Stimulated activated CD4-positive, alpha-beta T cell treated with anti-CD3 and anti-CD28 coated beads, Interleukin-1b, Interleukin-23, amount 100 ng/mL, for 1 hour (primary cell): ENCODE measurements at places on chromosomes 6 and 20.

DNA sequence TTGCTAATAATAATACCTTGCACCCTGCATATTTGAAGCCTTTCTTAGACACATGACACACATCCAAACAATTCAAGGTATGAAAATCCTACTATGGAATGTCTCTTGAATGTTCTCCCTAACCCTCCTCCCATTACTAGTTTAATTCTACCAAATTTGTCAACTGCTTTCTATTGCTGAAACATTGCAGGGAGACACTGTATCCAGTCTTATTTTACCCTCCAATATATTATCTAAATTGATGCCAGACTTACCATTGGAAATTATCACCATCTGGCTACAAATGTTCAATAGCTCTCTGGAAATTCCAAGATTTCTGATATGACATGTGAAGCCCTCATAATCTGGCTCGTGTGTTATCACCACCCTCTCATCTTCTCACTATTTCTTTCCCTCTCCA, 1027.3 kb upstream of the CITED2 start:
- no peak for DNase-seq

- no peak for DNase-seq
These were observed 207.4 kb downstream of the BMP2 start for GRCh38 chr20:6974838-6975237.

DNA sequence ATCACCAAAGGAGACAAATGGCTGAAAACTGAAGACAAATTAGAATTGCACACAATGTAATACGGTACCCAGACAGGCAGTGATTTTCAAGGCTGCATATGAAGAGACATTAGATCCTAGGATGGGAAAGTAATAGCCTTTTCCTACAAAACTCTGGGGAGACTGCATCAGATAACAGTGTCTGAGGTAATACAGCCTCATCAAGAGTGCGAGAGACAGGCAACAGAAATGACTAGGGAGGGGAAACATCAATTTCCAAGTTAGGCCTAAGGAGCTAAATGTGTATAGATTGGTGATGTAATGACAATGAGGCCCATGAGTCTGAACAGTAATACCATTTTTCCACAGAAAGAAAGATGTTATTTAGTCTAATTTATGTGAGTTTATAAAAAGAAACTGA, 200.3 kb downstream of the HTR1B start:
- no peak for DNase-seq

- DNase-seq, result no peak
These were observed 169.5 kb downstream of the SLC24A3 start for GRCh38 chr20:19381947-19382346.

DNA sequence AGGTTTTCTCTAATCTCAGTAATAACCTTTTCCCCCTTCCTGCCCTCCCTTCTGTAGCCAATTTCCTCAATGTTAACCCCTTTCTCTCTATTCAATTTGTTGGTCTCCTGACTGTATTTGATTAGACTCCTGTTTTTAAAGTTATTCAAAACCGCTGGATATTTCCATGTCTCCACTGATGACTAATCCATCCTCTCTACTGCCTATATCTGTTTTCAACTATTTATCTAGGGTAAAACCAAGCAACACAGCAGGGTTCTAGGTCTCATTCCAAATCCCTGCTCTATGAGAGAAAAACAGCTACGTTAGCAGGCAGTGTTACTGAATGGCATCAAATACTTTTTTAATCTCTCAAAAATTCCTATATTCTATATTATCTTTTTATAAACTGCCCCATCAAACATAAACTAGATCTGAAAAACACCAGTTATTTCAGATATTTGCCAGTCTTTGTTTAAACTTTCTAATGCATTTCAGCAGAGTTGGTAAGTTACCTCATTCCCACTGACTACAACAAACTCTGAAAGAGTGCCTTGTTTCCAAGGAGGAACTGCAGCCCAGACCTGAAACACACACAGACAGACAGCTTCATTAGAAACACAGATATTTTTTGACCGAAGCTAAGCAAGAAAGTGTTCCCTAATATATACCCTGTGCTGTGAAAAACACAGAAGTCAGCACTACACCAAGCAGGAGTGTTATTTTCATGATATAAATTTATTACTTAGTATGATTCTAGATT, 8.2 kb downstream of the RTN4IP1 start:
- DNase-seq, result no peak

GRCh38 chr6:143561105-143561704, 49.7 kb upstream of the FUCA2 start:
- DNase-seq, result no peak

- no peak for DNase-seq
These were observed 185.5 kb downstream of the PREX1 start for GRCh38 chr20:48642105-48642880.

DNA sequence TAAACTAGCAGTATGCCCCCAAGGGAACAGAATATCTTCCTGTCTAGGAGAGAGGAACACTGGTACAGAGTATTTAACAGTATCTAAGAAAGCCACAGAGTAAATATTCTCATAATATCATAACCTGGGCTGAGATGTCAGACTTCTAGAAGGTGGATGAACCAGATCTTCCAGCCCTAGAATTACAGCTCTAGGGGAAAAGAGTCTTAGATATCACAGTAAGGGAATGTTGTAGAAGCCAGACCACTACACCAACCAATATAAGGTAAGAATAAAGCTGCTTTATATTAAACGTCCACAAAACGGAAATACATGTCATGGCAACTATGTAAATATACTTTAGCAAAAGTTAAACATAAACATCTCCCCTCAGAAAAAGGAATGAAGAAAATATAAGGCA, 12.4 kb downstream of the SERINC1 start:
- DNase-seq, result no peak

DNA sequence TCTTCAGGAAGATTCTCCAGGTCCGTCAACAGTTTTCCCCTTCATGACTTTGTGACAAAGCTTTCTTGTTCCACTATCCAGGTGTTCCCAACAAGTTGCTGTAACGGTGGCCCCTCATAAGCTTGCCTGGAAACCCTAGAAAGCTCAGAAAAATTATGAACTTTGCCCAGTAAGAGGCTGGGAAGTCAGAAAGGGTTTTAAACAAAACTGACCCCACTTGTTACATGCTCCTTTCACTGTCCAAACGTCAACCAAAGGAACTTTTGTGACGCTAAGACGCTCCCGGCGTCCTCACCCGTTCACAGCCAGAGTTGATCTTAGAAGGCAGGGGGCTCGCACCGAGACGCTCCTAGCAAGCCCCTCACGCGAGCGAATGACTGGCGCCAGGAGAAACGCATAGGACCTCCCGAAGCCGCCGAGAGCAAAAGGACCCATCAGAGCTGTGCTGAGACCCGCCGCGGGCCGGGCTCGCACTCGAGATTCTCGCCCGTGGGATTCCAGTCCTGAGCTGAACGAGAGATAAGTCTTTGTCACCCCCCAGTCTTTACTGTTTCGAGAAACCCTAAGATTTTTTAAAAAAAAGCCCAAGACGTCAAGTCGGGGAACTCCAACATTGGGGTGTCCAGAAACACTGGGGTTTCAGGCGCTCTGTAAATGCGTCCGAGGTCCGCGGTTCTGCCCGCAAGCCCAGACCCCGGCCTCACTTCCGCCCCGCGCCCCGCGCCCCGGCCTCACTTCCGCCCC, 544 bp upstream of the ACAT2 start:
- DNase-seq, result no peak

- no peak for DNase-seq
These were observed 19.6 kb downstream of the TFAP2A start for GRCh38 chr6:10395171-10395703.

DNA sequence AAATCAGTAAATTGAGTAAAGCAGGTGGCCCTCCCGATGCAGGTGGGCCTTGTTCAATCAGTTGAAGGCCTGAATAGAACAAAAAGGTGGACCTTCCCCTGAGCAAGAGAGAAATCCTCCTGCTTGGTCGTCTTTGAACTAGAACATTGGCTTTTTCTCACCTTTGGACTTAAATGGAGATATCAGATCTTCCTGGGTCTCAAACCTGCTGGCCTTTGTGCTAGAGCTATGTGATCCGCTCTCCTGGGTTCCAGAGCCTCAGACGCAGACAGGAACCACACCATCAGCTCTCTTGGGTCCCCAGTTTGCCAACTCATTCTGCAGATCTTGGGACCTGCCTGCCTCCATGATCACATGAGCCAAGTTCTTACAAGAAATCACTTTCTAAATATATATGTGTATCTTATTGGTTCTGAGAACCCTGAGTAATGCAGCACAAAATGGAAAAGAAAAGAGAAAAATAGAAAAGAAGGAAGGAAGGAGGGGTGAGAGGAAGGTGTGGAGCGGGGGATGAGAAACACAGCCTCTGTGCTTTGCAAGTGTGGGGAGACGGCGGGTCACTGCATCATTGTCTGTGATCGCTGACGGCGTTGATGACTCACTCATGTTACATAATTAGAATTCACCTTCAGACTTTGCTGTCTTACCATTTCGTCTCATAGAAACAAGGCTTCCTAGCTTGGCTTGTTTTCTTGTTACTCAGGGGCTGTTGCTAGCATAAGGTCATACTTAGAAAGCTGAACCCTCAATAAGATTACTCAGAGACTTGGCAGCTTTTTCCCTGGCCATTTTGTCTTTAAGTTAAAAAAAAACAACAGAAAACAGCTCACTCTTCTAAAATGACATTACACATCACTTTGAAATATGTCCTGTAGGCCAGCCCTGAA, 85.7 kb upstream of the NEDD9 start:
- peak; percentile 42 for DNase-seq

GRCh38 chr6:169188051-169188470, 65.6 kb downstream of the THBS2 start:
- no peak for DNase-seq

DNA sequence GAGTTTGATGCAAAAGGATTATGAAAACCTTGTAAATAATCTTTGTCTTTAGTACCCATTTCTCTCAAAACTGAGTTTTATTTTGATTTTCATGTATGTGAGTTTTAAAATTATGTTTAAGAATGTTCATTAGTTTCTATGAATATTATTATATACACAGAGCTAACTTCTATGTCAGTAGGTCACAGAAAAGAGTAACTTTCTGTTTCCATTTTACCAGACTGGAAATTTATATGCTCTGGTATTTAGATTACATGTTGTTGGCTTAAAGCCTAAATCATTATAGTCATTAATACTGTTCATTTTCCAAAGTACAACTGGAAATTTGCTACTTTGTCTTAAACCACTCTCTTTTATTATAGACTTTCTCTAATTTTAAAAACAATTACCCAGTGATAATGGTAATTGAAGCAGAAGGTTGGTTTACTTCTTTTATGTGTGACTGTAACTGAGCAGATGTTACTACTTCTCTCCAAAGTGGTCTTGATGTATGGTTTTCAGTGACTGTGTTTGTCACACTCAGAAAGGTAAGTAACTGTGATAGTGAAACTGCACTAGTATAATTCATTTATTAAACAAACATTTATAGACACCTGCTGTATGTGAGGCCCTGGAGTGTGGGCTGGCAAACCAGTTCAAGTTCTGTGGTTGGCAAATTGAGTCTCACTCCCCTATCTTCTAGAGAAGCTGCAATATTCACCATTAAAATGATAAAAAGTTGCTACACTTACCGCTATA, 13.2 kb downstream of the CRYBG1 start:
- no peak for DNase-seq

DNA sequence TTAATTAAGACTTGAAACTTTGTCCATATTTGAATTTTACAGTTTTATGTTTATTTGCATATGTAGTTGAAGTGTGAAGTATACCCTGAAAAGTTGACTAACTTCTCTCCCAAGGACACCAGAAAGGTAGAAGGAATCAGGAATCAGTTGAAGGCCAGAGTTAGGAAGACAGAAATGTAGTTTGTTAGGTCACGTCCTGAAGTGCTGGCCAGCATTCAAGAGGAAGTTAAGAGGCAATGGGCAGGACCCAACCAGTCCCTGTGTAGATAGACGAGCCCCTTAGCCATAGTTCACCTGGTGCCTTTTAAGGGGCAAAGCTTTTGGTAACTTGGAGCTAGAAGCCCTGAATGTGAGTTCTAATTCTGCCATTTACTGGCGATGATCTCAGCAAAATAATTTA, 250.4 kb upstream of the KCNQ5 start:
- no peak for DNase-seq

GRCh38 chr6:46440141-46440540, 51.1 kb downstream of the RCAN2 start:
- no peak for DNase-seq

DNA sequence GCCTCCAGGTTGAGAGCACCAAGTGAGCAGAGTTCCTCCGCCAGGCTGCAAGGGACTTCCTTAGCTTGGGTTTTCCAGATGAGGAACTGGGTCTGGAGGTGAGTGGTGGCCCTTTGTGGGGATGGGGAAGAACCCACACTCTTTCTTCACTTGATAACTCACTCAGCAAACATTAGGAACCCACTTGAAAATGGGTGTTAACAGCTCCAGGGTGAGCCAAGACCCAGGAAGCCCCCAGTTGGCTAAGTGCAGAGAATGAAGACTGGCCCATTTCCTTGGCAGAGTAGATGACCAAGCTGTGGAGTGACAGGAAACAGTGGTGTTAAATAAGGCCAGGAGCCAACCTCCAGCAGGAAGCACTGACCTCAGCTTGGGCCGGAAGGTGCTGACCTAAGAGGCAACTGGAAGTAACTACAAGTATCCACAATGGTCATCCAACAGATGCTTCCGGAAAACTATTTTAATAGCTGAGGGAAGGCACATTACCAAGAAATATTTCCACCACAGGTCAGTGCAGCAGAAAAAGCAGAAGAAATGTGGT, 22.7 kb downstream of the MRPL14 start:
- no peak for DNase-seq

- DNase-seq, result no peak
These were observed 69.3 kb downstream of the HDDC2 start for GRCh38 chr6:125232466-125232865.

- no peak for DNase-seq
These were observed 3.1 kb downstream of the NNAT start for GRCh38 chr20:37523911-37524700.

DNA sequence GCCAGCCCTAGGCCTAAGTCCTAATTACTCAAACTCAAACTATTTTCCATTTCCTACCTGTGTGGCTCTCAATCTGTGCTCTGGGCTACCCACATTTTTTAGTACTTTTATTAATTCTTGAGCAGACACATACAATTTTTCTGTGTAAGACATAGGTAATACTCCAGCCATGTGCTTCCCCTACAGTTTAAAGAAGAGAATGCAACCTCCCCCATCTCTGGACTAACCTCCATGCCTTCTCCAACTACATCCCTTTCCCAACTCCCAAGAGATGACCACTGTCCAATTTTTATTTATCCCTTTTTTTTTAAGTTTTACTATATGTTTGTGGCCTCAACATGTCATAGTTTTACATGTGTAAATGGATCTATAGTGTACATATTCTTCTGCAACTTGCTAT, 5.8 kb downstream of the HMGN4 start:
- no peak for DNase-seq
